Activated CD8-positive, alpha-beta T cell treated with anti-CD3 and anti-CD28 coated beads, Interleukin-2, amount 10 ng/mL, durations not matched to agents 7 days and 5 days (primary cell): ENCODE measurements at places on chromosomes 1 and 21.
A peak's percentile ranks its signal among the peaks of the same experiment; 100 is the strongest.

- peak overlapping the region; percentile 81 for H3K4me3 ChIP-seq
- DNase-seq = no peak
- peak overlapping the region; percentile 85 for H3K27ac ChIP-seq
- H3K36me3 ChIP-seq = peaks cover 27% of the 10 kb centered on the region
- no peaks in the 10 kb centered on the region for H3K27me3 ChIP-seq
Measured at GRCh38 chr1:1777583-1777899, 729 bp downstream of the NADK start.

GRCh38 chr1:229253151-229253974, 17.5 kb upstream of the RAB4A start:
- H3K27me3 ChIP-seq = peaks cover 2% of the 10 kb centered on the region
- peak; percentile 33 for DNase-seq
- peak overlapping the region; percentile 70 for H3K4me3 ChIP-seq
- peaks cover 59% of the 10 kb centered on the region for H3K4me1 ChIP-seq
- peak overlapping the region; percentile 95 for H3K27ac ChIP-seq

DNA sequence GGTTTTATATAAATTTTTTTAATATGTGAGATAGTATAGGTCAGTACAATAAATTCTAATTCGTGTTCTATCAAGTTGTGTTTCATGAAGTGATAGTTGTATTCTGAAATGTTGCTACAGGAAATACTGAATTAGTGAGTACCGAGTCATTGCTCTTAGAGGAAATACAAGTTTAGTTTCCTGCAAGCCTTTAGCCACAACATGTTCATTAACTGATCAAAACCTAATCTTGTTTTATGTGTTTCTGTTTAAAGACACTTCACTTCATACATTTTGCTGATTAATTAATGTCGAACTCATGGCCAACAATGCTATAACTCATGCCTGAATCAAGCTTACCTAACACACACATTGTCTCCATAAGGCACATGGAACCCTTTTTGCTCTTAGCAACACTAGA, 43.6 kb downstream of the LRRC7 start:
- H3K27ac ChIP-seq = no peak overlapping the region
- no peaks in the 10 kb centered on the region for H3K36me3 ChIP-seq
- no peaks in the 10 kb centered on the region for H3K27me3 ChIP-seq
- no peak for DNase-seq
- H3K4me3 ChIP-seq = no peak overlapping the region

DNA sequence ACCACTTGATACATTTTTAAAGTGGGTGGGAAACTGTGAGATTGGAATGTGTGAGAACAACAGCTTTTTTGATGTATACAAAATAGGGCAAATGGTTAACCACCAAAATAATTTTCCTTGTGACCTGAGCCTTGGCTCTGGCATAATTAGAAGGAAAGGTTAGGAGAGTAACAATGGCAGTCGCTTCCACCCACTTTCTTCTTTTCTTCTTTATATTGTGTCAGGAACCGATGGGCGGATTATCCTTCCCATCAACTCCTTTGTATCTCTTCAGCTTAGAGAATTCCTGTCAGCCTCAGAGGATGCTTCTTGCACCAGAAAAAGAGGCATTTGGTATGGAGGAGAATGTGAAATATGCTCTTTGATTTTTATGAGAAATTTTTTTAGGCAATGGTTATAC, 90.6 kb downstream of the SDCCAG8 start:
- no peak for DNase-seq
- H3K4me1 ChIP-seq = peaks cover 3% of the 10 kb centered on the region
- no peaks in the 10 kb centered on the region for H3K27me3 ChIP-seq
- H3K36me3 ChIP-seq = no peaks in the 10 kb centered on the region
- no peak overlapping the region for H3K4me3 ChIP-seq

DNA sequence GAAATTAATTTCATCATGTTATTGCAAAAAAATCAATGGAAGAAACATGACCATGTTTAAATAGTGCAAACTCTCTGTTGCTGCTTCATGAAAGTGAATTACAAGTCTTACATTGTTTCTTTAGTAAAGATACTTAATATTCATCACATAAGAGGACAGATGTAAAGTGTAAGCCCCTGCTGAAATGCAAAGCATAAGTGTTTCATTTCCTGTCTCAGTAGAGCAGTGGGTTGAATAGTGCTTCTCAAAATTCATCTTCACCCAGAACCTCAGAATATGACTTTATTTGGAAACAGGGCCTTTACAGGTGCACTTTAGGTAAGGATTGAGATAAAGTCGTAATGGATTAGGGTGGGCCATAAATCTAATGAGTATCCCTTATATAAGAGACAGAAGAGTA, 738.4 kb upstream of the RGS18 start:
- H3K27me3 ChIP-seq = no peaks in the 10 kb centered on the region
- H3K27ac ChIP-seq = no peak overlapping the region
- H3K4me1 ChIP-seq = no peaks in the 10 kb centered on the region
- no peak overlapping the region for H3K4me3 ChIP-seq
